CD4-positive, alpha-beta T cell treated with Interleukin-2 at 100 ng/mL for 4 hours (primary cell): ENCODE measurements at places on chromosomes 12 and 14.

DNA sequence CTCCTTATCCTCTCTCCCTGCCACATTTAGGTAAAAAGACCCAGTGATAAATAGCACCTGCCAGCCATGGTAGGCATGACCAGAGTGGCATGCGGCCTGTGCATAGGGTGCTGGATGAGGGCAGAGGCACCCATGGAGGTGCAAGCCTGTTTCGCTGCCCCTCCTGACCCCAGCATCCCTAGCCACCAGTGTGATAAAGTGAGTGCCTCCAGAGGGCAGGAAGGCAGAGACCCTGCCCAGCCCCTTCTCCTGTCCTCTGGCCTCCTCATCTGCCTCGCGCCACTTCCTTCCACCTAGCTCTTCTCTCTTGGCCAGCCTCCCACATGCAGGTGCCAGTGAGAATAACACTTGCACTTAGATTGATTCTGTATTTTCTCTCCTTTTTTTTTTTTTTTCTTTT lies 108.3 kb upstream of the FUT8 start:
- DNase-seq = no peak

- DNase-seq = no peak
Measured at GRCh38 chr12:58202933-58203718, 261.8 kb downstream of the ATP23 start.

DNA sequence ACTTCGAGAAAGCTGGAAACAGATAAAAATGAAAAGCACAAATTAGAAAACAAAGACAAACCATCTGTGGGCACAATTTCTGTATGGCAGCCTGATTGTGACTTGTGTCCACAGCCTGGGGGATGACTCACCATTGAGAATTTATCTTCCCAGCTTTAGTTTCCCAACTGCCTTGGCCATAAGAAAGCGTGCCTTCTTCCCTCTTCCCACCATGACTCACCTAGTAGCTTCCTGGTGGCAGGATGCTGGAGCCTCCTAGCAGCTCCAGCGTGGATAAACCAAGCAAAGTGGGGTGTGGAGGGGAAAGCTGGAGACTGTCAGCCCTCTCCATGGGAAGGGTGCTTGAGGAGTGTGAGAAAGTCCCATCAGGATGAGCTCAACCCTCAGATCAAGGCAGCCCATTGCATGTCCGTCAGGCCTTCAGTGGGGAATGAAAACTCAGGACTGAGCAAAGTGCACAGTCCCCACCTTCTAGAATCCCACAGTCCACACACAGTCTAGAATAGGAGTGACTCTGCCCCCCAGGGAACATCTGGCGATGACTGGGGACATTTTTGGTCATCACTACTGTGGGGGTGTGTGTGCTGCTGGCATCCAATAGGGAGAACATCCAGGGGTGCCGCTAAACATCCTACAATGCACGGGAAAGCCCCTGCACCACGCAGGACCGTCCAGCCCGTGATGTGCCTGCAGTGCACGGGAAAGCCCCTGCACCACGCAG lies 22.4 kb upstream of the SERPINA6 start:
- DNase-seq = no peak

DNA sequence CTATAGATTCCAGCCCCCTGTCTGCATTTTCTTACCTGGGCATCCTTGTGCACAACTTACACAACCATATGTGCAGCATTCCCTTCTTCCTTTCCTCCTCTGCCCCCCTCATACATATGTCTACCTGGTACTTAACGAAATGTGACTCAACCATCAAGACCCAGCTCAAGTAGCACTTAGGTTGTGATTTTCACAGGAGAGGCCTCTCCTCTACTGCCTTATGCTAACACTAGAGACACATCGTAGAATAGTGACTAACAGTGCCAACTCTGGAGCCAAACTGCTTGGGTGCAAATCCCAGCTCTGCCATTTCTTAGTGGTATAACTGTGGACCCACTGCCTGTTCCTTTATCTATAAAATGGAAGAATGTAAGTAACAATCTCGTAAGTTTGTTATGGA lies 24.1 kb upstream of the PLEKHA5 start:
- no peak for DNase-seq

DNA sequence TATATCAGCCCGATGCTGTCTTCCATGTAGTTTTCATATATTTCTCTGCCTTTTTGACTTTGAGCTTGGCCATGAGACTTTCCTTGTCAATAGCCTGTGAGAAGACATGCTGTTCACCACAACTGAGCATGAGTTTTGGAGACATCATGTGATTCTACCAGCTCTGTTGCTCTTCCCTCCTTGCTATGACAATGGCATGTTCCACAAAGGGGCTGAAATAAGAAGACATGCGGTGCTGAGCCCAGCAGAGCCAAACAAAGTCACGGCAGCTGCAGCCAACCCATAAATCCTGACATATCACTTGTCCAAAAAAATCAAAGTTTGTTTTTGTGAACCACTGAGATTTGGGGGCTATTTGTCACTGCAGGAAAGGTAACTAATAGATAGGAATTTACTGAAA lies 343.4 kb upstream of the KITLG start:
- no peak for DNase-seq
